ENCODE measurements at places on chromosomes 7 and 10.
A peak's percentile ranks its signal among the peaks of the same experiment; 100 is the strongest.

GRCh38 chr7:17099083-17099973, 199.1 kb upstream of the AHR start:
- DNase-seq = peak; percentile 31

- DNase-seq = no peak
These were observed 182.7 kb downstream of the ELFN1 start for GRCh38 chr7:1852517-1853430.

GRCh38 chr10:13003004-13003403, 1.5 kb upstream of the CCDC3 start:
- DNase-seq = no peak

GRCh38 chr10:46293832-46294640, 7.2 kb downstream of the ANTXRL start:
- DNase-seq = peak; percentile 11

- DNase-seq = no peak
These were observed 237.8 kb downstream of the ZWINT start for GRCh38 chr10:56123247-56123646.

DNA sequence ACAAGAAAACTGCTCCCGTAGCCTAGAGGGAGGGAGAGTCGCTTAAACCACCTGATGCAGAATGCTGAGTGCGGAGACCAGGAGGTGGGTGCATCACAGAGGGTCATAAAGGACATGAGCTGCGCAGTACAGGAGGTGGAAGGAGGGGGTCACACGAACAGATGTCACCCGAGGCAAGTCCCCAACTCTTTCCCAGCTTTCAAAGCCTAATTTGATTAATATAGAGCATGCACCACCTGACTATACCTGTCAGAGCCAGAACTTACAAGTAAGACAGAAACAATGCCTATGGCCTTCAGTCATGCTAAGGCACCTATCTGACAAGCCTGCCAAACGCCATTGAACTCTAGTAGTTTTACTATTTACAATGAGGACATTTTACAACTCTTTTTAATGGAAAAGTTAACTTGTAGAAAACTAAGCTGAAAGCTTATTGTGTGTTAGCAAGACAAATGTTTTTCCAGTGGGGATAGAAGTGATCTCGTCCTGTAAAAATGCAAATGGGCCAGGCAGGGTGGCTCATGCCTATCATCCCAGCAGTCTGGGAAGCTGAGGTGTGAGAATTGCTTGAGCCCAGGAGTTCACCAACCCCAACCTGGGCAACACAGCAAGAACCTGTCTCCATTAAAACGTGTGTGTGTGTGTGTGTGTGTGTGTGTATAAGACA, 1.1 kb upstream of the VOPP1 start:
- DNase-seq = peak; percentile 35

- DNase-seq = no peak
These were observed 495 bp upstream of the SDHAF3 start for GRCh38 chr7:97117035-97117371.

DNA sequence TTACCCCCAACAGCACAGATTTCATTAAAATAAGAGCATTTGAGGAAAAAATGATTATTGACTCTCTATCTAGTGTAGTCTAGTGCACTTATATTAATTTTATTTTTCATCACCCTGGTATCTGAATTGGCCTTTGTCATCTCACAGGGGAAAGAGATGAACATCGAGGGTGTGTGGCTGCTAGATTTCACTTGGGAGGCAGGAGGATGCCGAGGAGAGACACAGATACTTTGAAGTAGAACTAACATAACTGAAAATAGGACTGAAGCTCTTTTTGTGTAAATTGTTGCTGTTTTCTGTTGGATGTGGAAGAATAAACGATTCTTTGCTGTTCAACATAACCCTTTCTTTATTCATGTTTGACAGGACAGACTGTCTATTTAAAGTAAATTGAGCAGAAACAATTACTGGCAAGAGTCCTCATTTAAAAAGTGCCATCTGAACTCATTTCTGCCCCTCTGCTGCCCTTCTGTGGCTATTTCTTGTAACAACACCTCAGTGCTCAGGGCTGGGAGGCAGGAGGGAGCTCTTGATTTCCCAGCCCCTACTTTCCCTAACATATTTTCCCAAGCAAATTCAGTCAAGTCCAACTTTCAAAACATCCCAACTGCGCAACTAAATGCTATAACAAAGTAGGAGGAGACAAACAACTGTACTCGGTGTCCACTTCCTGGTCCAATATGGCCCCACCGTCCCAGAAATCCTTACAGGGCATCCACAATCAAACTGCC, 15.6 kb downstream of the LYZL1 start:
- peak; percentile 71 for DNase-seq

- no peak for DNase-seq
These were observed 14.9 kb downstream of the CHST3 start for GRCh38 chr10:71978988-71979691.

- no peak for DNase-seq
These were observed 494.9 kb upstream of the AKR1E2 start for GRCh38 chr10:4331150-4331549.

DNA sequence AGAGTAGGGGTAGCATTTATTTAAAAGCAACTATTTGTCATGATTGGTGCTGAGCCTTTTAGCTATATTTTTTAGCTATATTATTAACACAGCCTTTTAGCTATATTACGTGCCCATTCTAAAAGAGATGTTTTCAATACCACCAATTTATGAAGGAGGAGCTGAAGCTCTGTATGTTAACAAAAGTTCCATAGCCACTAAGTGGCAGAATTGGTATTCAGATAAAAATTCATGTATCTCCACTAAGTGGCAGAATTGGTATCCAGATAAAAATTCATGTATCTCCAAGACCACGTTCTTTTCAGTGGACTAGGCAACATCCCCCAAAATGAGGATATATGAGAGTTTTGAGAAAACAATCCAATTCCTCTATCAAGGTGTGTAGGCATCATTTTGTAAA, 268.6 kb downstream of the HGF start:
- peak; percentile 11 for DNase-seq

DNA sequence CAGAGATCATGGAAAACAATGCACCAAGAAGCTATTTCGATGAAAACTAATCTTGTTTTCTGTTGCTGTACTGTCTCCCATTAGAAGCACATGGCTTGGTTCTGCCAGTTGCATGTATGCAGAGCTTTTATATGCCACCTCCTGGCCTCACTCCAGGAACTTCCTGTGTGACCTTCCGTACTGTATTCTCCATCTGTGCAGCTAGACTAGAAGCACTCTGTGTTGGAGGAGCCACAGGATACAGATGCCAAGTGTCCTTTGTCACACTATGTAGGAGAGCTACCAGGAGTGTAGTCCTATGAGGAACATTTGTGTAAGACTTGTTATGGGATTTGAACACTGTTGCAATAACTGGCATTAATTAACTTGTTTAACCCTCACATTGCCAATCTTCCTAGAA, 503.5 kb upstream of the TPK1 start:
- no peak for DNase-seq
